ENCODE measurements at places on chromosomes 7 and 10.

- peak; percentile 87 for DNase-seq
Measured at GRCh38 chr7:55557666-55558188, 14.6 kb downstream of the VOPP1 start.

GRCh38 chr7:73921623-73922528 lies 60.9 kb downstream of the TMEM270 start:
- no peak for DNase-seq

DNA sequence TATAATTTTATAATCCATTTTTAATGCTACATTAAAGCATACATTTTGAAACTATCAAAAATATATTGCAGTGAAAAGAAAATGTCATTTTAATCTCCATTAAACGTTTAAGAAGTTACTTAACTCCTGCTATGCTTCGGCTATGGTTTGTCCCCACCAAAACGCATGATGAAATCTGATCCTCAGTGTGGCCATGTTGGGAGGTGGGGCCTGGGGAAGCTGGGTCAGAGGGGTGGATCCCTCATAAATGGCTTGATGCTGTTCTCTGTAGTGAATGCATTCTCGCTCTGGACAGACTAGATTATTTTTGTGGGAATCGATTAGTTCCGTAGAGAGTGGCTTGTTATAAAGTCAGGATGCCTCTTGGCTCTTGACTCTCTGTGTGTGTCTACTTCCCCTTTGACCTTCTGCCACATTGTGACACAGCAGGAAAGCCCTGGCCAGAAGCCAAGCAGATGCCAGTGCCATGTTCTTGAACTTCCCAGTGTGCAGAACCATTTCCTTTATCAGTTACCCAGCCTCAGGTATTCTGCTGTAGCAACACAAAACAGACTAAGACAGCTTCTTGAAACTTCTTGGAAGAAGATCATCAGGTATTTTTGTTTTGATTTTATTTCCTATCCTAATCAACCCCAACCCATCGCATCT lies 77.8 kb downstream of the TCERG1L start:
- DNase-seq, result no peak

DNA sequence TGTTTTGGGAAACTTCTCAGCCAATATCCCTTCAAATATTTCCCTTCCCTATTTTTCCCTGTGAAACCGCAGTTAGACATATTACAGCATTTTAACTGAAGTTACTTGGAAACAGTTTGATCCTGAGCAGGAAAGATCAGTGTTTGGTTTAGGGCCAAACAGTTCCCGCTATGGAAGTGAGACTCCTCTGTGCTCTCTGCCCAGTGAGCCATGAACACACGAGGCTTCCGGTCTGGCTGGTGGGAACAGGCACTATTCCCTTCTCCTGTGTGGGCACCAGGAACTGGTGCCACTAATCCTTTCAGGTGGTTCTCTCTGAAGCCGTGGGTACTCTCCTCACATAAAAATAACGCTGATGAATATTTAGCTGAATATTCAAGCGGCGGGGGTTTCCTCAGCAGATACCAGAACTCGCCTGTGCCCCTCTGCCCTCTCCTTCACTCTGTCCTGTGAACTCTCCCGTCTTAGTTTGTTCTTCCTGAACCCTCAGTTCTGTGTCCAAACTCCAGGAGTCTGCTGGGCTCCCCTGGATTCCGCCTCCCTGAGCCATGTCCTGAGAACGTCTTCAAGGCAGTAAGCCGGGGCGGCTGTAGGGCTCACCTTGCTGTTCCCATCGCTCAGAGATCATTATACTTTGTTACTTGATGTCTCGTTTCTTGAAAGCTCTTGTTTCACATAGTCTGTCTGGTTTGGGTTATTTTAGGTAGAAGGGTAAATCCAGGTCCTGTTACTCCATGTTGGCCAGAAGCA lies 25.7 kb downstream of the FOXL3 start:
- no peak for DNase-seq

- DNase-seq, result no peak
Measured at GRCh38 chr10:68096913-68097516, 12.3 kb upstream of the MYPN start.

DNA sequence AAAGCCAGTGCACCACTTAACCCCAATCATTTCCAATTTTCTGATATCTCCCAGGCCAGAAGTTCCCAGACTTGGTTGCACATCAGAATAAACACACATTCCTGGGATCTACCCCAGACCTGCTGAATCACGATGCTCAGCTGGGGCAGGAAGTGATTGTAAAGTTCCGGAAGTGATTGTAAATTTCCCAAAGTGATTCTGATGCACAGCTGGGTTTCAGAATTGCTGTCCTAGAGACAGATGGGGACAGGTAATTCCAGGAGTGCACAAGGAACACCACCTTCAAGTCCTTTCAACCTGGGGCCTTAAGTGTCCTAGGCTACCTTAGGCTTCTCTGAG lies 104.2 kb upstream of the EEPD1 start:
- DNase-seq, result no peak

GRCh38 chr10:104092749-104093148 lies 7.1 kb upstream of the COL17A1 start:
- no peak for DNase-seq

DNA sequence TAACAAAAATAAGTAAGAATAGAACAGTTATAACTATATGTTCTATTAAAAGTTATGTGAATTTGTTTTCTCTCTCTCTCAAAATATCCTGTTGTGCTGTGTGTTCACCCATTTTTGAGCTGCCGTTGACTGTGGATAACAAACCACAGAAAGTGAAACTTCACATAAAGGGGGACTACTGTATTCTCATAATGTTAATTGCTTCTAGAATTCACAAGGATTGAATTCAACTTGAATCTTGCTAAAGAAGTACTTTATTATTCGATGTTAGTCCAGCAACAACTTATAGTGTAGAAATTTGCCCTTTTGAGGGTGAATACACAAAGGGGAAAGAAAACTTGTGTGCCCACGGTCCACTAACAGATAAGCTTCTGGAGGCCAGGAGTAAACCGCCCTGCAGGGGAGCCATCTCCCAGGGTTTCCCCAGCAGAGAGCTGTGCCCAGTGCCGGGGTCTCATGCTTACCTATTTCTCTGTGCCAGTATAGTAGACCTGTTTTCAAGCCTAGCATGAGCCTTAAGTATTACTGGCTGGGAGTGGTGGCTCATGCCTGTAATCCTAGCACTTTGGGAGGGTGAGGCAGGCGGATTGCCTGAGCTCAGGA lies 87.1 kb downstream of the KAT6B start:
- peak; percentile 36 for DNase-seq

GRCh38 chr10:23351926-23352519 lies 7.4 kb upstream of the C10orf67 start:
- DNase-seq, result no peak

GRCh38 chr7:87220734-87221215 lies 1.2 kb upstream of the TMEM243 start:
- DNase-seq, result peak; percentile 30

DNA sequence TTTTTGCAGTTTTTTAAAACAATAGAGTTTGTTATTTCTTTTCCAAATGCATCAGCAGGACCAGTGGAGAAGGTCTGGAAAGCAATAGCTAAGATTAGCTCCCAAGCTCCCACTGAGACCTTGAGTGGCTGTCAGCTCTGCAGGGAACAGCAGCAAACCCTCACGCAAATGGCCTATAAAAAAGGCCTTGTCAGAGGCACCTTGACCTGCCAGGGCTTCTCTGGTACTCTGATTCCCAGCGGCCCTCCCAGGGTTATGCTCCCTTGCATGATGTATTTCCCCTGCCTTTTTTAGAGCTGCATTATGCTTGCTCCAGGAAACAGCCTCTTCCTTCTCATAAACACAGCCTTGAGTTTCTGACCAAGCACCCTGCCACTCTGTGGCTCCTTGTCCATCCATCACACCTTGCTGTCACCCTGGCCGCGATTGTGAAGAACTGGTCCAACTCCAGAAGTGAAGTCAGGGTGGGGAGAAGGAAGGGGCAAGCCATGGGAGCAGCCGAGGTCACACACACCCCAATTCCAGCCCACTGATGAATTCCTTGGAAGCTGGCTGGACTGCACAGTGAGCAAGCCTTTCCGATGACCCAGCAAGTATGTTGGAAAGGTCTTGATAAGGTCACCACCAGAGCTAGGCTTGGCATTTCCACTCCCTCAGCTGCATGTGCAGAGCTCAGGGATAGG lies 35.3 kb upstream of the NKX2-3 start:
- DNase-seq, result no peak

DNA sequence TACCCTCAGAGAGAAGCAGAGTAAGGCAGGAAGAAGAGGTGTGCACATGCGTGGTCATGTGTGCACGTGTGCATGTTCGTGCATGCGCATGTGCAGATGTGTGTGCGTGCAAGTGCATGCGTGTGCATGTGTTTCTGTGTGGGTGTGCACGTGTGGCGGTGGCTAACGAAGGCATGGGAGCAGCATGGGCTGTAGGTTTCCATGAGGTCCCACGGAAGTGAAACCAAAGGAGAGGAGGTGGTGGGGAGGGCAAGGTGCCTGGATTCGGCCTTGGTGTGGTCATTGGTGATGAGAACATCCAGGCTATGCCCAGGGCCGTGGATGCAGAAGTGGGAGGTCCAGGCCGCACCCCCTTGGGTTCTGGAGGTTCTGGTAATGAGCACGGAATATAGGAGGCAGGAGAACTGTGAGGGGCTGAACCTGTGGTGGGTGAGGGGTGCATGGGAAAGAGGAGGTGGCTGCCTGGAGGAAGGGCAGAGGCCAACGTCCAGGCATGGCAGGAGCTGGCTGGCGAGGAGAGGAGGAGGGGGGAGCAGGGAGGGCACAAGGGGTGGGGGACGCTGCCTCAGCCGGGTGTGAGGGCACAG lies 2.4 kb upstream of the INPP5A start:
- no peak for DNase-seq

DNA sequence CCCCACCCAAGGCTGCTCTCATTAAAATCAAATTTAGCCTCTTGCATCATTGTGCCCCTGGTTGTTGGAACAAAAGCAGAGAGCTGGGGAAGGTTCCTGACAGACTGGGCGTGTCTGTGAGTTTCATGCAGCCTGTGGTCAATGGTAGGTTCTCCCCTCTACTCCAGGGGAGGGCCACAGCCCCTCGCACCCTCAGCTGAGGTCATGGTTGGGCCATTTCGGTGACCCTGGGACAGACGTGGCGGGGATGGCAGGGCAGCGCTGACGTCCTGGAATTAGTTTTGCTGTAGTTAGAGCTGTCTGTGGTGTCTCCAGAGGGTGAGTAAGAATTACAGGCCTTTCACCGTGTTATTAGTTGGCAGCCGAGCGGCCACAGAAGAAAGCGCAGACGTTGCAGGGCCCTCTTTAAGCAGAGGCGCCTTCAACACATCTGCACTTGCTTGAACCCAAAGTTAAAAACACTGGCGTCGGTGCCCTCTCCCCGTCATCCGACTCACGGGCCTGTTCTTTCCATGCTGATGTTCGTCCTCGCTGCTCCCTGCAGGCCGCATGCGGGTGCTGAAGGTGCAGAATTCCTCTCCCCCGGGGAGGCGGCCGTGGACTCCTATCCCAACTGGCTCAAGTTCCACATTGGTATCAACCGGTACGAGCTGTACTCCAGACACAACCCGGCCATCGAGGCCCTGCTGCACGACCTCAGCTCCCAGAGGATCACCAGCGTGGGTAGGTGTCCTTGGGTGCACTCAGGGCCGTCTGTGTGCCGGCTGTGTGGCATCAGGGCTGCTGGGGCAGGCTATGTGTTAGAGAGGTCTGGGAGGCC lies 2.8 kb downstream of the FAM20C start:
- no peak for DNase-seq

DNA sequence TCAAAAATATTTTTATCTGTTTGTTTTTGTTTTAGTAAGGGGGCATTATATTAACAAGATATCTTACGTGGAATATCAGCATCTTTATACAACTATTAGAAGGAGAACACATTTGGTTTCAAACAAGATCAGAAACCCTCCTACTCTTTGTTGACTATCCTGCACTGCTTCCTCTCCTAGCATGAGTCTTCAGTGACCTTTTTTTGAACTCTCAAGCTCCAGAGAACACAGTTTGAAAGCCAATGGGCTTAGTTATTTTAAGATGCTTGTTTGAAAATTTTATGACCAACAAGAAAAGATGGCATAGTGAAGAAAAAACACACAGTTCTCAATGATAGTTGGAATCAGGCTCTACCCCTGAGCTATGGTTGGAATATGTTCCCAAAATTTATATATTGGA lies 37.2 kb upstream of the RTKN2 start:
- DNase-seq, result peak; percentile 10

DNA sequence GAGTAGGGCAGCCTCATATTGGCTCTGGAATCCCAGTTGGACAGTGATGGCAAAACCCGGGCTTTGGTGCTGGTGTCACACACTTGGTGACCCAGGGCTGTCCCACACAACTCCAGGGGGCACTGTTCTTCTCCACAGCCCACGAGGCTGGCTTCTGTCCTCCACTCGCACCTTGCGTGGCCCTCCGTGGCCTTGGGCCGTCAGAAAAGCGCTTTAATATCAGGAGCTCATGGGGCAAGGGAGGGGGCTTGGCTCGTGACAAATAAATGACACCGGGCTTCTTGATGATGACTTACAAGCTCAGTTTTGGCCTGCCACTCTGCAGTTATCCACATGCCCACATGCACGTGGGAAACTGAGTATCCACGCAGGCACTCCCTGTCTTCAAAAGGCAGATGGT lies 8.1 kb downstream of the DOCK1 start:
- no peak for DNase-seq

DNA sequence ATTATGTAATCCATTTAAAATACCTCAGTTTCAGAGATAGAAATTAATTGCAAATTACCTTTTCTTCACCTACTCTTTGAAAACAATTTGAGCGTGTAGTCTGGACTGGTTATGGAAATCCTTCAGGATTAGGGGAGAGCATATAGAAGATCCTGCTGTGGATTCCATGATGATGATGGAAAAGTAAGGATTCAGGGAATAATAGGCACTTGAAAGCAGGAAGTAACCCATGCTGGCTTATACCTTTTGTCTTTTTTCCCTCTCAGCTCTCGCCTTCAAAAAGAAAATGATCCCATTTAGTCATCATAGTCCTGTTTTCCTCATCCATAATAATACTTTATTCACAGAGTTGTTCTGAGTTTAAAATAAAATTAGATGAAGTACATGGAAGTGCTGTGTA lies 4.4 kb downstream of the HBP1 start:
- no peak for DNase-seq

DNA sequence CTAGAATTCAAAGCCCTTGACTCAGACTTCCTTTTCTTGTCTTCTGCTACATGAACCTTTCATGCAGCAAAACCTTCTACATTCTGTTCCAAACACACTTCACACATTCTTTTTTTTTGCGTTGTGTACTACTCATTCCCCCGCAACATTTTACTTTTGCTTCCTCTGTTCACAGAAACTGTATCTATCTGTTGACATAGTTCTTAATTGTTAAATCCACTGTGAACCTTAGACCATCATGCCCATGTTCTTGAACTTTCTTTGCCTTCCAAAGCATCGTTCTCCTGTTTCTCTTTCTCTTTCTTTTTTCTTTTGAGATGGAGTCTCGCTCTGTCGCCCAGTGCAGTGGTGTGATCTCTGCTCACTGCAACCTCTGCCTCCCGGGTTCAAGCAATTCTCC lies 14.2 kb downstream of the CCSER2 start:
- no peak for DNase-seq
